ENCODE measurements at places on chromosomes 6 and 20.

GRCh38 chr6:20542927-20543602, 8.8 kb downstream of the CDKAL1 start:
- DNase-seq, result no peak

- no peak for DNase-seq
Measured at GRCh38 chr6:27053738-27054137, 193.8 kb upstream of the PRSS16 start.

DNA sequence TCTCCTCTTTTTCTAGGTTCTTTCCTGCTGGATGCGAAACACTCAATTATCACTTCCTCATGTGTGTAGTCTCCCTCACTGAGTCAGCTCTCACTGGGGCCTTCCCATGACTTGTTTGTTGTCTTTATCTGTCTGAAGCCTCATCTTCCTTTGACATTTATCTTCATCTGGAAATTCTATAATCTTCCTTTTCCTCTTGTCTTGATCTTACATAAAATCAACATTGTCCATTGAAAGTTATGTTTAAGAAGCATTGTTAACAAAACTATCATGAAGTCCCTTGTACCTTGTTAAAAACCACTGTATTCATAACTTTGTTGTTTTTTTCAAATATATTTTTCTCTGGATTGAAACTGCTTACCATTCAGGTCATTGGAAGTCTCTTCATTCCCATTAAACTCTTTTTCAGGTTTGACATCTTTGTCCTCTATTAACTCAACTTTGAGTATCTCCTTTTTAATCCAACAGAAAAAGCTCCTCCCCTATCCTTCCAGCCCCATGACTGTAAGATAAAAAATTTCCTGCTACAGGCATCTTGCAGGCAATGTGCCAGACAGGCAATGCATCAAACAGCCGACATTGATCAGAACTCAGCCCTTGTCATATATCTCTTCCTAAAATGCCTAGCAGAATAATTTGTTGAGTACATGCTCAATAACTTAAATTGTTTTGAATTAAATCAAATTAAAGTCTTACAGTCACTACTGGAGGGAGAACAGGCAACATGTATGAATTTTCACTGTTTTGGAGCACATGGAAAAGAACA, 34.8 kb downstream of the MYLIP start:
- DNase-seq, result no peak

GRCh38 chr6:135227349-135227748, 46.2 kb downstream of the MYB start:
- no peak for DNase-seq

DNA sequence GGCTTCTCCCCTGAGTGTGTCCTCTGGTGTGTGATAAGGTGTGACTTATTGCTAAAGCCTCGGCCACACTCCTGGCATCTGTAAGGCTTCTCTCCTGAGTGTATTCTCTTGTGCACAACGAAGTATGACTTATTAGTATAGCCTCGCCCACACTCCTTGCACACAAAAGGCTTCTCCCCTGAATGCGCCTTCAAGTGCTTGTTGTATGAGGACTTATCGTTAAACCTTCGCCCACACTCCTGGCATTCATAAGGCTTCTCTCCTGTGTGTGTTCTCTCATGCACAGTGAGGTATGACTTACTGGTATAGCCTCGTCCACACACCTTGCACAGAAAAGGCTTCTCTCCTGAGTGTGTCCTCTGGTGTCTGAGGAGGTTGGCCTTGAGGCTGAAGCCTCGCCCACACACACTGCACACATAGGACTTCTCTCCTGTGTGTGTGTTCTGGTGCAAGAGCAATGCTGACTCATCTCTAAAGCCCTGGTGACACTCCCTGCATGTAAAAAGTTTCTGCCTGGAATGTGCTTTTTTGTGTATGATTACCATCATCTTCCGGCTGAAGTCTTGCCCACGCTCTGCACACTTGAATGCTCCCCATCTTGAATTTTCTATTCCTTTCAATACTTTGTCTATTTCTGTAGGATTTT, 20.4 kb downstream of the ZNF337 start:
- DNase-seq, result no peak

DNA sequence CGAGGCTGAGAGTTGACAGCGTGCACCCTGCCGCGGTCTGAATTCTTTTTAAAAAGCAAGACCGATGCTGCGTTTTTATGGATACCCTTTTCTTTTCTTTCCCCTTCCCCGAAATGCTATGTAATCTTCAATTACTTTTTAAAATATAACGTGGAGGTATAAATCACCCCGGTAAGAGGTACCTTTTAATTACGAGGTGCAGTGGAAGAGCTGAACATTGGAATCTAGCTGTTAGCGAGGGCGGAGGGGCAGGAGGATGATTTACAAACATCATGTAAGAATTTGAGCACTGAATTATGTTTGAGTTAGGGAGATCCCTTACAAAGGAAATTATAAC, 1.2 kb downstream of the EYA2 start:
- no peak for DNase-seq

DNA sequence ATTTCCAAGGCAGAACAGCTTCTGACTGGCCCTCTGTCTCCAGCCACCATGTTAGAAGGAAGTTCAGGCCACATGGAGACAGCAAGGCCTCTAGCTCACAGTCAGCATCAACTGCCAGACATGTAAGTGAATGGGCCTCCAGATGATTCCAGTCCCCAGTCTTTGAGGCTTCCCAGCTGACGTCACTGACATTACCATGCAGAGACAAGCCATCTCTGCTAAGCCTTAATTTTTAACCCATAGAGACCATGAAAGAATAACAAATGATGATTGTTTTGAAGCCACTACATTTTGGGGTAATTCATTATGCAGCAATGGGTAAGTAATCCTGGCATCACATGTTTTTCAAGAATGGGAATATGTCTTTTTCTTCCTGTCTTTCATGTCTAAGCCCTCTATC, 11.3 kb upstream of the DEFB129 start:
- DNase-seq, result no peak

DNA sequence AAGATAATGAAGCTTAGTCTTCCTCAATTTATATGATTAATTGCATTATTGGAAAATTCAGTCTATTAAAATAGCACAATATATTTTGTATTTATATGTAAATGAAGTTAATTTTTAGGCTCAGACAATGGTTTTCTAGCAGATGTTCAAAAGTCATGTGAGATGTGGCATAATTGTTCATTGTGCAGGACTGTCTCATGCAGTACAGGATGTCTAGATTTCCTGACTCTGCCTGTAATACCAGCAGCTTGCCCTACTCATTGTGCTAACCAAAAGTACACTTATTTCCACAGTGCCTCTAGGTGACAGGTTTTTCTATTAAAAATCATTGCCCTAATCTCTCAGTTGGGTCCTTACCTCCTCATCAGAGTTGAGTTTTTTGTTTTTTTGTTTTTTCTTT, 12.4 kb downstream of the RALGAPB start:
- no peak for DNase-seq

DNA sequence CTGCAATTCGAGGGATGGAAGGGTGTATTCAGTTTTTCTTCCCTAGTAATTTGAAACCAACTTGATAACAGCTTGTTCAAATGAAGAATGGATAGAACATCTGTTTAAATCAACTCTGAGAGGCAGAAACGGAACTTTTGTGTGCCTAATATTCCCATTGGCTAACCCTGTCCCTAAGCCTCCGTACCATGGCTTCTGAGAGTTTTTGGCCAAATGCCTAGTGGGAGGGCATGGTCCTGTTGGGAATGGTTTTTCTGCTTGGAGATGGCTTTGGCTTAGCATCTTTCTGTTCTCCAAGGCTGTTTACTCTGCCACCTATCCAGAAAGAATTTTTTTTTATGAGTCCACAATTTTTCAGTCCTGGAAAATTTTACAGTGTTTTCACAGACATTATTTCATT, 126.7 kb upstream of the MLIP start:
- DNase-seq, result no peak

GRCh38 chr6:166228839-166229528, 61.3 kb upstream of the TBXT start:
- DNase-seq, result no peak

GRCh38 chr6:16179970-16180431, 51.1 kb downstream of the MYLIP start:
- no peak for DNase-seq

GRCh38 chr20:8425016-8425415, 292.9 kb downstream of the PLCB1 start:
- no peak for DNase-seq

DNA sequence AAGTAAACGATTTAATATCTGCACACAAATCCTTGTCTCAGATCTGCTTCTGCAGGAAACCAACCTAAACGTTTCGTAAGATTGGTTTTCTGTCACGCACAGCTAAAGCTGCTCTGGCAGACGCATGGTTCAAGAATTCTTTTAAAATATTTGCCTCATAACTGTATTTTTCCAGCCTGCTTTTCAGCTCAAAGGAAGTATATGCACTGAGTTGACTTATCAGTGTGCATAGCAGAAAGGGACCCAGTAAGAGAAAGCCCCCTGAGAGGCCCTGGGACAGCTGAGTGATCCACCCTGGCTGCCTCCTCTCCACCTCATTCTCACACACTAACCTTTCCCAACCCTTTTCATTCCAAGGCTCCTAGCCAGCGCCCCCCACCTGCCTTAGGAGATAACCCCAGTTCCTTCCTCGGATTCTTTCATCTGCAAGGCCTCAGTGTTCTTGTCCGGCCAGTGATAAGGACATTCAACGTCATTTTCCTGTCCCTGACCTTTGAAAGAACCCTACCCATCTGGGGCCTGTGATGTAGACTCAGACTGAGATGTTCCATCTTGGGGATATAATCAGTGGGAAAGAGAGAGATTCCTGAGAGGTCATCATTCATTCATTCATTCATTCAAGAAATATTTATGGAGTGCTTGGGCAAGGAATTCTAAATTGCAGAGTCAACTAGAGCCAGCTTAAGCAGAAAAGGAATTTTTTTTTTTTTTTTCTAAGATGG, 22.4 kb upstream of the SLC9A8 start:
- DNase-seq, result no peak

DNA sequence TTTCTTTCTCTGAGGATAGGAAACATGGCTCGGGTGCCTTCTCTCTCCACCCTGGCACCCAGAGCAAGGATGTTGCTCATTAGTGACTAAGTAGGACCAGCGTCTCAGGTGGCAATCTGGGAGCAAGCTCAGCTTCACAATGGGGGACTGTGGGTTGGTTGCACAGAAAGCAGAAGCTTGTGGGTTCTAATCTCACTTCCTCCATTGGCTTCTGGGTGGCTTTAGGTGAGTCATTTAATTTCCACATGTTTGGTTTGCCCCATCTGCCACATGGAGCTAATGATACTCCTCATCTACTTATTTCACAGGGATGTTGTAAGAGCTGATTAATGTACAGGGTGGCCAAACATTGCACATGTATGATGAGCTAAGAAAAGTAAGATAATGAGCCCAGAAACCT, 54.8 kb upstream of the AKIRIN2 start:
- no peak for DNase-seq

GRCh38 chr20:58554541-58554940, 39.3 kb upstream of the APCDD1L start:
- no peak for DNase-seq

DNA sequence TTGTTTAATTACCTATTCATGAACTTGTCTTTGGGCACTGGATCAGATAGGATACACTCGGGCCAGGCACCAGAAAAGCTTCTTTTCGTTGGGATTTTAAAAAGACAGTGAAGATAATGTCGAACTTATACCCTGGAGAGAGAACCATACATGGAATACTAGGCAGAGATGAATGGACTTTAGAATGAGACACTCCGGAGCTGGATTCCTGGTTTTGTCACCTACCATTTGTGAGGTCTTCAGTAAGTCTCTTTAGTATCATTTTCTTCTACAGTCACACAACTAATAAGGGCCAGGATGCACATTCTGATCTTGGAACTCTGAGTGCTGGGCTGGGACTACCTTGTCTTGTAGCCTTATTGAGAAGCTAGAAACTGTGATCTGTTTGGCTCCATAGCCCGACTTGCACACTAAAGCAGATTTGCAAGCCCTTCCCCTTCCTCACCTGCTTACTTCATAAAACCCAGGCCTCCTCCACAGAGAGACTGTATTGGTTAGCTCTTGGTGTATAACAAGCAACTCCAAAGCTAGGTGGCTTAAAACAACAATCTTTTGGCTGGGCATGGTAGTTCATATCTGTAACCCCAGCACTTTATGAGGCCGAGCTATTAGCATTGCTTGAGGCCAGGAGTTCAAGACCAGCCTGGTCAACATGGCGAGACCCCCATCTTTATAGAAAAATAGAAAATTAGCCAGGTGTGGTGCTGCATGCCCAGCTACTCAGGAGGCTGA, 7.4 kb upstream of the IFT52 start:
- DNase-seq, result no peak

GRCh38 chr6:143700684-143701348, 23.1 kb downstream of the PHACTR2 start:
- no peak for DNase-seq

DNA sequence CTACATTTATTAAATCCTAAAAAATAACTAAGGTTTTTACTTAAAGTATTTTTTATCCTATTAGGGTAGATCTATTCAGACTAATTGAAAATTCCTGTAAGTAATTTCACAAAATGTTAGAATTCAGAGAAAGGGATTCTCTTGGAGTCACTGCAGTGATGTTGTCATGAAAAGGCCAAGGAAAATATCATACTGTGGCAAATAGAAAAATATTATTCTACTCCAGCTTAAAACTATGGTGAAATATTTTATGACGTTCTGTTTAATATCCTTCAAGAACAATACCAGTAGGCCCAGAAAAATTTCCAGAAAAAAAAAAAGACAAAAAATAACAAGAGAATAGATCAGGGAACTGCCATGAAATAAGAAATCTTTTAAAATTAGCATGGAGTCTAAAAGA, 73.6 kb downstream of the FILIP1 start:
- DNase-seq, result no peak

DNA sequence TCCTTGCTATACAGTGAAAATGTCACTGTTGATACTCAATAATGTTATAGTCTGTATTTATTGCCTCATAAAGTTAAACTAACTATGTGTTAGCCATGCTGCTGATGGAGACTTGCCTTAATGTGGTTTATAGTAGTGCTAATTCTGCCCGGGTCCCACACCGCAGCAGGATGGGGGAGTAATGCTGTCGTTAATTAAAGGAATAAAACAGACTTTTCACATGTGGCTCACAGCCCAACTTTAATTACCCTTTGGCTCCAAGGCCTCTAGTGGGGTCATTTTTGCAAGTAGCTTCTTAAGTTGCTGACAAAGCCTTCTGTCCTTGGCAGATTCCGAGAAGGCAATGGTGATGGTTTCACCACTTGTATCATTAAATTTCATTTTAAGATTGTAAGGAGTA, 634.3 kb downstream of the TBC1D32 start:
- DNase-seq, result no peak

GRCh38 chr6:111677249-111677990, 71.7 kb upstream of the TRAF3IP2 start:
- DNase-seq, result no peak

DNA sequence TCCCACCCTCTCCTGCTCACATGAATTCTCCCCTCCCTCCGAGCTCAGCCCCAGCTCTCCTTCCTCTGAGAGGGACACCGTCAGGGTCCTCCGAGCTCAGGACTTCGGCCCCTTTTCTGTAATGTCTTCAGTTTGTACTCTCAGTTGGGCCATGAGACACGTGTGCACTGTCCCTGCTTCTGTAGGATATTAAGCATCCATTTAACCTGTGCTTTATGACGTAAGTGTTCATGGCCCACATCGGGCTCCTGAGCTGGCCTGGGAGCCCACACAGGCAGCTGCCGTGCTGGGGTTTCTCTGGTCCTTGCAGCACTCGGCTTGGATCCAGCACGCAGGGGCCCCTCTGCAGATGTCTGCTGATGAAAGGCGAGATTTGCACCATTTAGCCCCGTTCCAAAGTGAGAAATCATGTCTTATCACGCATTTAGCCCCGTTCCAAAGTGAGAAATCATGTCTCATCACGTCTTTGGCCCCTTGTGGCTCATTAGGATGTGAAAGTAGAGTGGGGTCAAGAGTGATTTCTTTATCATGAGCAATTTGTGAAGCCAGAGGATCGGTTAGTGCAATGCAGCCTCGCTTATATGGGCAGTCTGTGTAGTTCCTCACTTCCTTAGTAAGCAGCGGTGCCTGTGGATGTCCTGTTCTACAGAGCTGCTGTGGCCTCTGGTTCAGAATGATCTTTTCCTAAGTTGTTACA, 25.3 kb downstream of the DUSP22 start:
- no peak for DNase-seq

Data from stimulated activated CD4-positive, alpha-beta T cell treated with anti-CD3 and anti-CD28 coated beads, TNF-alpha, amount 100 ng/mL, for 48 hours (primary cell).